ENCODE measurements at places on chromosomes 6 and 20.
A peak's percentile ranks its signal among the peaks of the same experiment; 100 is the strongest.

DNA sequence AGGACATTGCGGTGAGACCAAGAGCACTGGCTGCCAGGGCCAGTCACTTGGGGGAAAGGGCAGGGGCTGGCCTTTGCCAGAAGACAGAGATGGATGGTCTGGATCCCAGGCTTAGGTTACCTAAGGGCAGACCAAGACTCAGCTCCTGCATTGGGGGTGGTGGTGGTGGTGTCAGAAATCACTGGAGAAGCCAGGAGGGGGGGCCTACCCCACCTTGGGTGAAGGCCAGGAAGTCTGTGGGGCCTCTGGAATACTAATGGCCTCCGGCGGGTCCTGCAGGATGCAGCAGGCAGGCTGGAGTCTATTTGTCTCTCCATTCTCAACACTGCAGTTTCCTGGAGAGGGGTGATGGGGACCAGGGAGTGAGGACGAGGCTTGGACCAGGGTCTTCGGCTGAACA is 32.8 kb downstream of the CD40 start:
- DNase-seq, result no peak

- DNase-seq, result no peak
Measured at GRCh38 chr20:58519940-58520712, 4.9 kb upstream of the APCDD1L start.

DNA sequence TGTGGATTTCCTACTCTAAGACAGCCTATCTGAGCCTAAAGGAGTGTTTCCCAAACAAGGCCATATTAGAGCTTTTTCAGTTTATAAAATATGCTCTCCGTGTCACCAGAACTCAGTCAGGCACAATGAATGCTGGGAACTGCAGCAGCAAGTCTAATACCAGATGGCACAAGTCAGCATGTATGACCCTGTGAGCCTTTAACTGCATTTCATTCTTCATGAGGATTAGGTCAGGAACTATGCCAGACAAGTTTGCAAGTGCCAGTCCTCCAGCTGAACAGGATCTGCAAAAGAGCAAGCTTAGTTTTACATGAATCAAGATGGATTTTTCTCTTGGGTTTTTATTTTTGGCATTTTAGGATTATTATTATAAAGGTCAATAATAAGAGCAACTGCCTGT is 66.7 kb upstream of the SAMD5 start:
- no peak for DNase-seq

GRCh38 chr6:129844118-129844891 is 16.8 kb downstream of the TMEM244 start:
- no peak for DNase-seq

DNA sequence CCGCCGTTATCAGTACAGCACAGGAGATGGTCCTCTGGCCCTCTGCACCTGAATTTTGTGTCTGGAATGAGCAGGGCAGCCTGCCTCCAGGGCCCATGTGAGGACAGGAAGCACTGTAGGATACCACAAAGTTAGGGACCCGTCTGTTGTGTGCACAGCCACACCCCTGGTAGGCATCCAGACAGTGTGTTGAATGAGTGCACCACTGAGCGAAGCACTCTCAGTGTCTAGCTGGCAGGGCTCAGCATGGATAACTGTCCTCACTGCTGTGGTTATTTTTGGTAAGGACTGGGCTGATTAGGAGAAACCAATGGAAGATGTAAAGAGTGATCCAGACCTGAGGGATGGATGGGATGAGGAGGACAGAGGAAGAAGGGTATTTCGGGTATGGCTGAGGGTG is 178.7 kb downstream of the CLIC5 start:
- DNase-seq, result no peak

- no peak for DNase-seq
Measured at GRCh38 chr6:169792306-169793015, 41.0 kb downstream of the ERMARD start.

DNA sequence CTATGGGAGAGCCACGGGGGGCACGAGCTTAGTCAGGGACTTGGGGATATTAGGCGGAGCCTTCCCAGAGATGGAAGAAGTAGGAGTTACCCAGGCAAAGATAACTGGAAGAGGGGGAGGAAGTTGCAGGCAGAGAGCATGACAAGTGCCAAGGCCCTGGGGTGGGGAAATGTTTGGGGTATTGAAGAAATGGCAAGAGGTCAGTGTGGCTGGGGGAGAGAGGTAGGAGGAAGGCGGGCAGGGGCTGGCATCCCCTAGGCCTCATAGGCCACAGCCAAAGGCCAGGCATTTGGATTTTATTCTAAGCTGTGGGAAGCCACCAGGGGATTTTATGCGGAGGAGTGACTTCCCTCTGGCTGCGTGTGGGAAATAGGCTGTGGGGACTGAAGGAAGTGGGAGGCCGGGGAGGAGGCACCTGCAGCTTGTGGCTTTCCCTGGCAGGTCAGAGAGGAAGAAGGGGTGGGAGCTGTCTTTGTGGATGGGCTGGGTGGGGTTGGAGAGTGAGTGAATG is 22.7 kb downstream of the SNAI1 start:
- no peak for DNase-seq

- DNase-seq, result no peak
Measured at GRCh38 chr6:129208415-129209034, 325.6 kb downstream of the LAMA2 start.

GRCh38 chr6:33439956-33440648 is 14.3 kb upstream of the ZBTB9 start:
- DNase-seq, result no peak

DNA sequence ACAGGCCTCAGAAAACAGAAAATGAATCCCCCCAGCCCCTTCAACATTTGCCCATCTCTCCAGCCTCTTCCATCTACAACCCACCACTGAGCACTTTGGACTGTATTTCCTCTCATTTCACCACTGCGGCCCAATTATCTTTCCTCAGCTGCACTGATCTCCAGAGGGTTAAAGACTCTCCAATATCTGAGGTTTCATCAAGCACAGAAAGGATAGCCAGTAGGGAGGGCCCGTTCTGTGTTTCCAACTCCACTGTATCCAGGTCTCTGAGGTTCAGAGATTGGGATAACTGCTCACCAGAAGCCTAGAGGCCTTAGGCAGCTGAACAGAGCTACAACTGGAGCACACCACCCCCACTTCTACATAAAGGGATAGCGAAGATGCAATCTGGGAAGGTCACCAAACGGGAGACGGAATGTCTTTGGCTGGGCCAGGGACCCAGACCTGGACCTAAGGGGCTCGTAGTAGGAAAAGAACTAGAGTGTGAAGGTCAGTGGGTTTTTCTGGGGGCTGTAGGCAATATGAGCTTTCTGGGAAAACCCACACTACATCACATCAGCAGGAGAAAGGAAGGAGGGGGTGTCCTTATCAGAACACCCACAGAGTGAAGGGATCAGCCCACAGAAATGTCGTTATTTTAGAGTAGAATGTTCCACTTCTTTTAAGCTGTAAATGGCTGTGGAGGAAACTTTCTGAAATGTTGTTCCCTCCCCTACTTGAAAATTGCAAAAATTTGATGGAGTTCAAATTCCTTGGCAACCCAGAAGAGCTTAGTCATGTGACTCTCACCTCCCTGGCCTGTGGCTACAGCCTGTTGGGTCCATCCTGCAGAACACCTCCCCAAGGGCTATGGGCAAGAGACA is 7.3 kb downstream of the KCNK5 start:
- DNase-seq, result no peak

- DNase-seq, result no peak
Measured at GRCh38 chr6:20687494-20687893, 153.2 kb downstream of the CDKAL1 start.

GRCh38 chr20:51607170-51607569 is 64.7 kb upstream of the NFATC2 start:
- no peak for DNase-seq

DNA sequence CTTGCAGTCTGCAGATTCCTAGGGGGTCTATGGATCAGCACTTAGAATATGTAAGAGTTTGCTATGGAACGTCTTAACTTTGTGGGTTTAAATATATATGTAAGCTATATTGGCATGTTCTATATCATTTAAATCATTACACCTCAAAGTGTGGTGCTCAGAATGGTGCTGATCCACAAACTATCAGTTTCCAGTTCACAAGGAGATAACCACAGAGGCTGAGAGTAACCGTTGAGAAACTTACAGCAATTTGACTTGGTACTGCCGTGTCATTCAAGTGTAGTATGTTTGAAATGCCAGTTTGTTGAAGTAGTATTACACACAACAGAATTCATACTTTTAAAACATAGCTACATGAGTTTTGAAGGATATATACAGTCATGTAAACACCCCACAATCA is 279.7 kb downstream of the FARS2 start:
- no peak for DNase-seq

GRCh38 chr20:63497946-63498935 is 642 bp downstream of the EEF1A2 start:
- peak; percentile 92 for DNase-seq

DNA sequence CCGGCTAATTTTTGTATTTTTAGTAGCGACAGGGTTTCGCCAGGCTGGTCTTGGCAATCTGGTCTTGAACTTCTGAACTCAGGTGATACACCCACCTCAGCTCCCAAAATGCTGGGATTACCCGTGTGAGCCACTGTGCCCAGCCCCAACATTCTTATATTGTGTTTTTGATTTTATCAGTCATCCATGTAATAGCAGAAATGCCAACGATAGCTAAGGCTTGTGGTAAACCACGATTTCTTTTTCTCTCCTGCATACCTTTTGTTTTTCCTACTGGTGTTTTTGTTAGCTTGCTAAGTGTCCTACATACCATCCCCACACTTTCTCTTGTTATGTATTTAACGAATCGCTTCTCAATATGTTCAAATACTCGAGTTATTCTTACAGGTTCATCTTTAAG is 12.1 kb downstream of the PHACTR2 start:
- no peak for DNase-seq

DNA sequence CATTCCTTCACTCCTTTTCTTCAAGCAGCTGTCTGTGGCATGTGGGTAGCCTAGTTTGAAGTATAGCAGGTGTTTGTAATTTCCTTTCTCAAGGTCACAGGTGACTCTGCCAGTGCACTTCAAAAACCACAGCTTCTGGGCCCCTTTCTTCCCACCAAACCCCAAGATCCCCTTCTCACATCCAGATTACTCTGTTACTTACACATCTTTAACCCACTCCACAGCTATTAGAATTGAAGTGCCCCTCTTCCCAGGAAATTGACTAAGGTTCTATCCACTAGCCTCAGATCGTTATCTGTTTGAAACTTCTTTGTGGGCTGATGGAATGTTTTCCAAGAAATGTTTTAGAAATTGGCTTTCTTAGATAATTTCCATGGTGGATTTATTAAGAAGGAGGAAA is 150.8 kb downstream of the AHI1 start:
- DNase-seq, result no peak

DNA sequence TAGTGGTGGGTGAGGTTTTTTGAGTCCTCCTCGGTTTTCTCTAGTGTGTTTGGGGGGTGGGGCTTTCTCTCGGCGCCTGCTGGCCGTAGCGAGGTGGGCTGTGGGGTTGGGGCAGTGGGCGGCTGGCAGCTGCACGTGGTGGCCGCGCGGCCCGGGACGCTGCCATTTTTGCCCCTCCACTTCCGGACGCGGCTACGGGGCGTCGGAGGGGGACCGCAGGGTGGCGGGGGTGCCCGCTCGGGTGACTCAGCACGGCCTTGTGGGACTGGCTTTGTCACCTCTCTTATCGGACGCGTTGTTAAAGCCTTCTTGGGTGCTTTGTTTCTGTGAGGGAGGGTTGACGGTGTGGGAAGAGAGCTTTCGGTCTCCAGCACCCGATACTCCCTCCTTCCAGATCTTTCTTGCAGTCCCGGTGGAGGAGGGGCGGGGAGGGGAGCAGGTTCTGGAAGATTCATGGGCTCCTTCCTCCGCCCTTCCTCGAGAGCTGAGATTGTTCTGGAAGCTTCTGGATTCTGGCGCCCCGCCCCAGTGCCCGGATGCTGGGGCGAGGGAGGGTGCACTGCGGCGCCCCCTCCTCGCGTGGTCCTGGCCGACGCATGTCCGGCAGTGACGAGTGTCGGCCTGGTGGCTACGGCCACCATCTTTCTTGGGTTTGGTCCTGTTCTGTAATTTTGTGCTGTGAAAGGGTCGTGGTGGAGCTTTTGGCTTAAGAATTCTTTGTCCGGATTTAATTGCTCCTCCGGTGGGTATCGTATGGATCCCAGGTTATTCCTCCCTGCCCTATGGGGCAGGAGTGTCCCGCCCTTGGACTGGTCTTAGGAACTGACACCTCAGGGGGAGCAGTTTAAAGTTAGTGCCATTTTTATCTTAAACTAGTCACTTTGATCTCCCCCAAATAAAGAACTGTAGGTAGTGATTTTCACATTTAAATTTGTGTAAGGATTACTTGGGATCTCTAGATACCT is 719 bp downstream of the HSP90AB1 start:
- peak; percentile 89 for DNase-seq

- DNase-seq, result no peak
Measured at GRCh38 chr6:5174244-5174643, 86.5 kb downstream of the LYRM4 start.

DNA sequence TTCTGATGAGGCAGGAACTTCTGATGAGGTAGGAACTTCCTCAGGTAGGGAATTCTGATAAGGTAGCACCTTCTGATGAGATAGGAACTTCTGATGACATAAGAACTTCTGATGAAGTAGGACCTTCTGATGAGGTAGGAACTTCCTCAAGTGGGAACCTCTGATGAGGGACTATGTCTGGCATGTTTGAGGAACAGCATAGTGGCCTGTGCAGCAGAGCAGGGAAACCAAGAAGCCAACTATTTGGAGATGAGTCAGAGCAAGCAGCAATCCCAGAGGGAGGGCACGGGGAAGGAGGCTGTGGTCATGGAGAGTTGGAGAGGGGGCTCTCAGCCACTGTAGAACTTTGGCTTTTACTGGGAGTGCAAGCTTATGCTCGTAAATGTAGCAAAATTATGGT is 132.4 kb downstream of the CFAP61 start:
- no peak for DNase-seq

DNA sequence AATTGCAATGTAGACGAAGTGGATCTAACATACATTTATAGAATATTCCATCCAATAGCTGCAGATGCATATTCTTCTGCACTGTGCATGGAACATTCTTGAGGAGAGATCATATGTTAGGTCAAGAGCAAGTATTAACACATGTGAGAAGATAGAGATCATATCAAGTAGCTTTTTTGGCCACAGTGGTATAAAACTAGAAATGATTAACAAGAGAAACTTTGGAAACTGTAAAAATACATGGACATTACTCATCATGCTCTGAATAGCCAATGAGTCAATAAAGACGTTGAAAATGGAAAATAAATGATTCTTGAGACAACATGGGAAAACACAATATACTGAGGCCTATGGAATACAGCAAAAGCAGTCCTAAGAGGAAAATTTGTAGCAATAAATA is 94.2 kb downstream of the STXBP5 start:
- DNase-seq, result no peak

GRCh38 chr6:41966214-41966920 is 24.8 kb upstream of the CCND3 start:
- peak; percentile 7 for DNase-seq

DNA sequence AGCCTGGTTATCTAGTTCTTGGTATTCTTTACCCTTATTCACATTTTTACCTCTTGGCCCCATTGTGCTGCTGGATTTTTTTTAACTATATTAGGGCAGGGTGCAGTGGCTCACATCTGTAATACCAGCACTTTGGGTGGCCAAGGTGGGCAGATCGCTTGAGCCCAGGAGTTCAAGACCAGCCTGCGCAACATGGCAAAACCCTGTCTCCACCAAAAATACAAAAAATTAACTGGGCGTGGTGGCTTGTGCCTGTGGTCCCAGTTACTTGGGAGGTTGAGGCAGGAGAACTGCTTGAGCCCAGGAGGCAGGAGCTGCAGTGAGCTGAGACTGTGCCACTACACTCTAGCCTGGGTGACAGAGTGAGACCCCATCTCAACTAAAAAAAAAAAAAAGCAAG is 12.2 kb upstream of the TAF8 start:
- DNase-seq, result no peak

All from adrenal gland (tissue), 19 donors.